Esophagus squamous epithelium (tissue), 5 donors: ENCODE measurements at places on chromosomes 3 and 15.

GRCh38 chr3:30332196-30333021, 274.0 kb upstream of the TGFBR2 start:
- DNase-seq = no peak

GRCh38 chr3:169886671-169887070, 16.9 kb upstream of the LRRC31 start:
- no peak for DNase-seq

GRCh38 chr3:55183201-55183600, 255.3 kb upstream of the LRTM1 start:
- DNase-seq = no peak

DNA sequence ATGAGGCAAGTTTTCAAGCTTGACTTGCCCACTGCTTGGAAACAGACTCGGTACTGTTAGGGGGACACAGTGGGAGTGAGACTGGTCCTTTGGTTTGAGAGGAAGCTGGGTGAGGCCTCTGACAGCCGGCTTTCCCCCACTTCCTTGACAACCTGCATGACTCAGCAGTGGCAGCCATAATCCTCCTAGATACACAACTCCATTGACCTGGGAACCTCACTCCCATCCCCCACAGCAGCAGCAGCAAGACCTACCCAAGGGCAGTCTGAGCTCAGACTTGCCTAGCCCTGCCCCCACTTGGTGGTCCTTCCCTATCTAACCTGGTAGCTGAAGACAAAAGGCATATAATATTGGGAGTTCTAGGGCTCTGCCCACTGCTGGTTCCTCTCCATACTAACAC, 1043.5 kb upstream of the ALCAM start:
- DNase-seq = no peak

GRCh38 chr15:92012368-92012629, 158.8 kb downstream of the SLCO3A1 start:
- no peak for DNase-seq

DNA sequence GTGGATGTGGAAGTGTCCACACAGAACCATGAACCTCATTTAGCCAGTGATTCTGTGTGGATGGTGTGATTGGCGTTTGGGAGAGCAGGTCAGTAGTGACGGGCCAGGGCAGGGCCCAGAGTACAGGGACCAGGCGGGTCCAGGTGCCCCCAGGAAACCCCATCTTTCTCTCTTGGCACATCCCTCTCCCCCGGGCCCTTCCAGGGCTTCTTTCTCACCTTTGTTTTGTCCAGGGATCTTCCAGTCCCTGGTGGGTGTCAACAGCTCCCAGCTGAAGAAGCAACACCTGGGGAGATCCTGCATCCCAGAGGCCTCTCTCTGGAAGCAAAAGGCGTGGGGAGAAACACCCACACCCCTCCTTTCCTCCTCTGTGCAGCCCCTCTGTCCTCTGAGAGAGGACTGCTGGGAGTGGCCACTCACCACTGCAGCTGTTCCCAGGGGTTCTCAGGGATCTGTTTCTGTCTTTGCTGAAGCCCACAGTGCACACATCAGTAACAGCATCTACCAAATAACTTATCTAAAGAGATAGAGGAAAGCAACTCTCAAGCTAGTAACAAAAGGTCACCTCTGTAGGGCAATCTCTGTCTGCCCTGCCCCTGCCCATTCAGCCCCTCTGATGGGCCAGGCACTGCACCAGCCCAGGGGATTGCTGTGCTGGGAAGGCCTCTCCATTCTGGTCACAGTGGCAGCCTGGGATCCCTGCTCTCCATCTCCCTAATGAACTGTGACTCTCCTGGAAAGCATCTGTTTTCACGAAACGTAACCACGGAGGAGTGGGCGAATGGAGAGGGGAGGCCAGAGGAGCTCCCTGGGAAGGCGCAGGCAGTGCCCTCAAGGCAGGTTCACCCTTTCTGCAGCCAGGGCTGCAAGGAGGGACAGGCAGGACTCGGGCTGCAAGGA, 98.3 kb upstream of the ALDH1A3 start:
- DNase-seq = no peak

DNA sequence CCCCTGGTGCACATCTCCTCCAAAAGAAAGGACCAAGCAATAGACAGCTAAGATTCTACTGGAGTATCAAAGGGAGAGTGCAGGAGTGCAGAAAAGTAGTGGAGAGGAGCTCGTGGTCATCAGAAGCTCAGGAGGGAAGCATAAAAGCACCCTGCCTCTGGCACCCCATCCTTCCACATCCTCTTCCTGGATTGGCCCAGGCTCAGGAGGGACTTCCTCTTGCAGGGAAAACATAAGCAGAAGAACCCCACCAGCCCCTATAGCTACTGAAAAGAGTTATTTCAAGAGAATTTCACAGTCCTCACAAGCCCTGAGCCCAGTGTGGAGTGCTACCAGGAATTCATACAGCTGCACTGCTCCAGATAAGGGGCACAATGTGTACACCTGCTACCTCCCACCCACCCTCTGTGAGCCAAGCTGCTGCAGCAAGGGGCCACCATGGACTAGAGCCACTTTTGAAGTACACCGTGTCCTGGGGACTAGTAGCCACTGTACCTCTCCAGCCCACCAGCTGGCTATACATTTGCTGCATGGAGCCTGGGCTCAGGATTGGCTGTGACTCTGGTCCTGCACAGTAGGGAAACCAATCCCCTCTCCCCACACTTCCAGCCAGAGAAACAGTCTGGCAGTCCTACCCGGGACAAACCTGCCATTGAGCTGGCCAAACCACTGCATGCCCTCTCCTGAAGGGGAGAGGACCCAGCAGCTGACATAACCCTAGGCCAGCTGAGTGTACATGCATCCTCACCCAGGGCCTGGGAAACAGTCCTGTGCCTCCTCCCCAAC, 43.0 kb downstream of the CD200R1 start:
- no peak for DNase-seq

- no peak for DNase-seq
These were observed 9.5 kb downstream of the COPS2 start for GRCh38 chr15:49145651-49146609.
